ENCODE measurements at places on chromosomes 3 and 15. TPM values are rescaled to one million over a fixed set of nuclear protein-coding genes. Genes with fewer than 3 reads are reported as not detected.
A peak's percentile ranks its signal among the peaks of the same experiment; 100 is the strongest.

DNA sequence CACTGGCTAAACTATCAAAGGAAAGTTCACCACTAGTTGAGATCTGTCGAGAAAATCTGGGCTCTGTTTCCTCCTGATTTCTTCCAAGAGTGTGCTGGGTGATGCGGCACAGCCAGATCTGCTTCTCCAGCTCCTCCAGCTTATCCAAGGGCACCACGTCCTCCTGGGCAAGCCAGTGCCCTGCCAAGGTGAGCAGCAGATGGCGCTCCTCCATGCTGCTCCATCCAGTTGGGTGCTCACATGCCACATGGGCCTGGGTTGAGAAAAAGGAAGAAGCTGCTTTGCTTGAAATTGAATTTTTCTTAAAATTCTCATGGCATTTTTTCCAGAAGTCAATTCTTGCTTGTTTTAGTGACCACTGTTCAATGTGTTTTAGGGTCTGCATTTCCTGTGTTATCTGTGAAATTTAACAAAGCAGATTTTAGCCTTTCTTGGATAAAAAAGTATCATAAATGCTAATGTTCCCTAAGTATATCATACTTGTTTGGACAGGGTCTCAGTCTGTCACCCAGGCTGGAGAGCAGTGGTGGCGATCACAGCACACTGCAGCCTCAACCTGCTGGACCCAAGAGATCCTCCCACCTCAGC, 47.3 kb downstream of the EIF3J start:
- DNase-seq: peak; percentile 49

DNA sequence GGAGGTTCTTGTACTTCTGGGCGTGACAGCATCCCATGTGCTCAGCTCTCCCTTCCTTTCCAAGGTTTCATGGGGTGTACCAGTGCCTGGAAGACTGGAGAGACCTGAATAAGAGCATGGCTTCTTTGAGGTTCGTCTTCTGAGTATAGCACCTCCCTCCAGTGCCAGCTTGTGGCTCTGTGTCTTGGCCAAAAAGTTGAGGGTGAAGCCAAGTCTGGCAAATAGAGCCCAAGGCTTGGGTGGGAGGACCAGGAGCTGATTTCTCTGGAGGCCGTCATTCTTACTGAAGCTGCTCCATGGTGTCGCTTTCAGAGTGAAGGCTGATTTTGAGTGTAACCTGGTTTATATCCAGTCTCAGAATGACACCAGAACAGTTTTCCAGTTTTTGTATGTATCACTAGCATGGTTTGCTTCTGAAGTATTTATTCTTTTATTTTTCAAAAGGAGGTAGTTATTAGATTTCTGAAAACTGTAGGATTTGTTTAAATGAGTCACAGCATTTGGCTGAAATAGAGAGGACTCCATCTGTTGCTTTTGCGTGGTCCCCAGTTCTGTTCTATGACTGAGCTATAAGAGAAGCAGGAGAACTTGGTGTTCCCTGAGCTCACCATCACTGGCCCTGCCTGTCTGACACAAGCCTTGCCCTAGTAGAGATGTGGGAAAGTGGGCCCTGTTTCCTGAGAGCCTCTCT, 47.2 kb downstream of the BSN start:
- no peak for DNase-seq

DNA sequence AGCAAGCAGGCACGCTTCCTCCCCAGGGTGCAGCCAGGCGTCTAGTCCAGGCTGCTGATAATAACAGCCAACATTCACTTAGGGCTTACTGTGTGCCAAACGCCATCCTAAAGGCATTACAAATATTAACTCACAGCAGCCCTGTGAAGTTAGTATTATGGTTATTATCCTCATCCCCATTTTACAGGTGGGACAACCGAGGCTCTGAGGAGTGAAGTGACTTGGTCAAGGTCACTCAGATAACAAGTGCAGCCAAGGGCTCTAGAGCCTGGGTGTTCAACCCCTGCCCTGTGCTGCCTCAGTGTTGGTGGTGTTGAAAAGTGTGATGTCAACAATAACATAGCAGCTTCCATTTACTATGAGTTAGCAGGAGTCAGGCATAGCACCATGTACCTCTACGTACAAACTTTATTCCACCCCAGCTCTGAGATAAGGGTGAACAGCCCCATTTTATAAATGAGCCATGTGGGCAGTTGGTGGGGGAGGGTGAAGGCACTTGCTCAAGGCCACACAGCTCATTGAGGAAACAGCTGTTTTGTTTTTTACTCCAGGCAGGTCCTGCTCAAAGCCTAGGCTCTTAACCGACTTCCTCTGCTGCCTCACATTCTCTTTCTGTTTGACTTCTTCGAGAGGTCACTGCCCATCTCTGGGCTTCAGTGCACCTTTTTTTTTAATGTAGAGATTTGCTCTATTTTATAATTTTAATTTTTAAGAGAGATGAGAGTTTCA, 24.0 kb upstream of the TRH start:
- DNase-seq: no peak

DNA sequence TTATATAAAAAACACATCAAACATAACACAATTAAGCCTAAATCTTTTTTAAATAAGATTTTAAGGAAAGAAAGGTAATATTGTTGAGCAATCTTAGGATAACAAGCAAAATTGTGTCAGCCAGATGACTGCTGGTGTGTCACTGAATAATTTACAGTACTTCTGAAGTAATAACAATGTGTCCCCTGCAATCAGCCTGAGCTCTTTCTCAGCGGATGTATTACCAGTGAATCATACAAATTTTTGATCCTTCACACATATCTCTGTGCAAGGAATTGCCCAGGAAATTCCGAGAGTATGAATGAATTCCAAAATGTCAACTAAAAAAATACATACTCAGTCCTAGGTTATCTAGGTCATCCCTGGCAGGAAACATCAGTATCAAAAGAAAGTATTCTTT, 76.6 kb upstream of the PTX3 start:
- no peak for DNase-seq

- no peak for DNase-seq
Observed at GRCh38 chr3:124483915-124484470, 246.3 kb upstream of the UMPS start.

DNA sequence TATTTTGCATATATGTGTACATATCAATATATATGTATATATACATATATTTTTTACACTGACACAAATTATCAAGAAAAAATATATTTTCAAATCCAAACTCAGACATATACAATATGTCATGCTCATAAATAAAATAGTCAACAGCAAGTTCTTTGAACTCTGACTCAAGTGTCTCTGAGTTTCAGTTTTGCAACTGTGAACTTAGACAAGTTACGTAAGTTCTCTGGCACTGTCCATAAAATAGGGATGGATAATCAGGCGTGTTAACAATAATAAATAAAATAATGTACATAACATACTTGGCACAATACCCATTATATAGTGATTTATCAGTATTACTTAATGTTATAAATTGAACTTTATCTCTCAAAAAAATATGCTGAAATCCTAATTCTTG, 12.1 kb upstream of the XRN1 start:
- DNase-seq: no peak

- DNase-seq: no peak
Observed at GRCh38 chr3:151248772-151249337, 29.5 kb downstream of the P2RY14 start.

DNA sequence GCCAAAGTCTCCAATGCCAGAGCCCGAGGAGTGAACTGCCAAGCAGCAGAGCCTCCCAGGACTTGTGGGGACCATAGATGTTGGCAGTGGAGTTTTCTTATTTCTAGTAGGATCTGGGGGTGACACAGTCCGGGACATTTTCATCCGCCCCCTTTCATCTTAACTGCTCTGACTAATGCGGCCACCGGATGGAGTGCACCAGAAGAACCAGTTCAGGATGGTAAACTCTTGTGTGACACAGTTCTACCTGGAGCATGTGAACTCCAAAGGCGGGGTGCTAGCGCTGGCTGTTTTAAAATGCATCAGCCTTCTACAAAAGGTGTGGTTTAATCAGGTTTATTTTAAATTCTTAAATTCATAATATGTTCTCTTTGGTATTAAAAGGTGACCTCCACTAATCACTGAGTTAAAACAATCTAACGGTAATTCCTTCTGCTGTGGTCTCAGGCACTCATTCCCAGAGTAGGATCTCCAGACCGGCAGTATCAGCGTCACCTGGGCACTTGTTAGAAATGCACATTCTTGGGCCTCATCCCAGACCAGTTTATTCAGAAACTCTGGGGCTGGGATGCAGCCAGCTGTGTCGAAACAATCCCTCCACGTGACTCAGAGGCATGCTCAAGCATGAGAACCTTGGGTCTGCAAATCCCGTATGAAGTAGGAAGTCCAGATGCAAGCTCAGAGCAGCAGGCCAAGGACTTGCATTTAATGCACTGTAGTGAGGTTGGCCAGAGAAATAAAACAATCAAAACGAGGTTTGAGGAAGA, 105.5 kb downstream of the GABRB3 start:
- DNase-seq: no peak

DNA sequence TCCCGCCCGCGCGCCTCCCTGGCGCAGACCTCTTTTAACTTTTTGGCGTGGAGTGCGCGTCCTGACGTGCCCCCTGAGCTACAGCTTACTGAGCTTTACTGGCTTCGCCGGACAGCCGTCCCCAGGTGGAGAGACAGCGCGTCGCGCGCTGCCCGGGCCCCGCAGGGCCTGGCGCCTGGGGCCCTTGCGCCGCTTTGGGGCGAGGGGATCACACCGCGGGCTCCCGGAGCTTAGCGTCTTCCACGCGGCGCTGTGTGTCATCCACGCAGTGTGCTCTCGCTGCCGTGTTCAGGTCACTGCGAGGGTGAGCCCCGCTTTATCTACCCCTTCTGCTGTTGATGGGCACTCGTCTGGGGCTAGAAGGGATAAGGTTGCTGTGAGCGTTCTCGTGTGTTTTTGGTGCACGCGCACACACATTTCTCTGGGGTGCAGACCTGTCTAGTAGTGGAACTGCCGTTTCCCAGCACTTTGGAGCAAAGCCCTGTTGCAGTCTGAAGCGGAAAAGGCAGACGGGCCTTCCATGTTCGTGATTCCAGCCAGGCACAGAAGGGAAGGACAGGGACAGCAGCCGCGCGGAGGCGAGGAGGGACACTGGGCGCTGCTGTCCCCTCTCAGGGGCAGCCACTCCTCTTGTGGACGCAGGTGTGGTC, 33.1 kb upstream of the ALDH1L1 start:
- no peak for DNase-seq

DNA sequence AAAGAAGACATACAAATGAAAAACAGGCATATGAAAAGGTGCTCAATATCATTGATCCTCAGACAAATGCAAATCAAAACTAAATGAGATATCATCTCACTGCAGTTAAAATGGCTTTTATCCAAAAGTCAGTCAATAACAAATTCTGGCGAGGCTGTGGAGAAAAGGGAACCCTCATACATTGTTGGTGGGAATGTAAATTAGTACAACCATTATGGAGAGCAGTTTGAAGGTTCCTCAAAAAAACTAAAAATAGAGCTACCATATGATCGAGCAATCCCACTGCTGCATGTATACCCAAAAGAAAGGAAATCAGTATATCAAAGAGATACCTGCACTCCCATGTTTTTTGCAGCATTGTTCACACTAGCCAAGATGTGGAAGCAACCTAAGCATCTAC, 165.8 kb downstream of the PLCL2 start:
- no peak for DNase-seq

DNA sequence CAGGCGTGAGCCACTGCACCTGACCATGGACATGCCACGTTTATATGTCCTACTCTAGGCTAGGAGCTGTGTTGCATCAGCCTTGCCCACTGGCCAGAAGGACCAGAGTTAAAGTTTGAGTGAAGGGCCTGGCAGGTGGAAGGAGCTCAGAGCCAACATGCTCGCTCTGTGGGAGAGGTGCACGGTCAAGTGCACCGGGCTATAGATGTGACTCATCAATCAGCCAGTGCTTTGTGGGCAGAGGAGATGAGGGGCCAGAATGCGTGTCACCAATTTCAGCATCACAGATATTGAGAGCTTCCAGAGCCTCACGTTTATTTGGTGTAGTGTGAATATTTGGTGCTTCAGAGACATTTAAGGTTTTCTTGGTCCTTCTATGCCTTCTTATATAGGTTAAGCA, 137.3 kb upstream of the KBTBD8 start:
- DNase-seq: no peak

- DNase-seq: no peak
Observed at GRCh38 chr15:100729461-100729860, 127.1 kb downstream of the ASB7 start.

DNA sequence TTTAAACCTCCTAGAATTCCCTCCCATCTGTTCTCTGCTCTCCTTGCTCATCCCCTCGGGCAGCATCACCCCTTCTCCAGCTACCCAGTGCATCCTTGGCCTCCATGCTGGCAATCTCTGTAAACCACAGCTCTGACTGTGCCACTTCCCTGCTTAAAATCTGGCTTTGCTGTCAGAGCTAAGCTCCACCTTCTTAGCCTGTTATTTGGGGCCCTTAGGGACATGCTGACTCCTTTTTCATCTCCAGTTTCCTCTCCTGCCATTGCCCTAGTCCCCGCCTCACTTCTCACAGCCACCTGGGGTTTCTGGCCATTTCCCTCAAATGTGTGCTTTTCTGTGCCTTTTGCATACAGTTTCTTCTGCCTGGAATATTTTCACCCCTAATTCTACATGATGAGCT, 5.7 kb downstream of the SLC6A20 start:
- DNase-seq: no peak

- DNase-seq: no peak
Observed at GRCh38 chr3:18379647-18380046, 45.5 kb downstream of the SATB1 start.

DNA sequence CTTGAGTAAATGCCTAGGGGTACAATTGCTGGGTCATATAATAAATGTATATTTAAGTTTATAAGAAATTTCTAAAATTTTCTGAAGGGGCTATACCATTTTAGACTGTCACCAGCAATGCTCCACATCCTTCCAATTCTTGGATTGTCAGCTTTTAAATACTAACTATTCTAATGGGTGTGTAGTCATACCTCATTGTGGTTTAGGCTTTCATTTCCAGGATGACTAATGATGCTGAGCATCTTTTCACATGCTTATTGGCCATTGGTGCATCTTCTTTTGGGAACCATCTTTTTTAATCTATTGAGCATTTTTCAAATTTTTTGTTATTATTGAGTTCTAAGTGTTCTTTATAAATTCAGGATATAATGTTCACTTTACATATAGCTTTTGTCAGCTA, 52.5 kb upstream of the CORO2B start:
- DNase-seq: no peak

DNA sequence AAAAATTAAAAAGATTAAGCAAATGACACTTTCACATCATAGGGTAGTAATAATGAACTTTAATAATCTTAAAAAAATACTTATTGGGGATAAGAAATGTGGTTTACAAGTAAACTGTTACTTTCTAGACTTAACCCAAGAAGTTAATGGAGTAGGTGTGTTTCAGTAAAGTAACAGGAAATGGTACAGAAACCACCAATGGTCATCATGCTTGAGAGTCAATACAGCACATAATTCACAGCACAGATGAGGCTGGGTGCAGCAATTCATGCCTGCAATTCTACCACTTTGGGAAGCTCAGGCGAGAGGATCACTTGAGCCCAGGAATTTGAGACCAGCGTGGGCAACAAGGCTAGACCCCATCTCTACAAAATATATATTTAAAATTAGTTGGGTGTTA, 11.5 kb upstream of the USP50 start:
- no peak for DNase-seq

Gene TMCO5A
- not detected for total RNA-seq

Gene COL8A1
- total RNA-seq: 1.5 TPM

Gene RAB6B
- 4.8 TPM for total RNA-seq

Gene RASGRP1
- 2.7 TPM for total RNA-seq

Gene EEF1AKMT4
- total RNA-seq: 4.0 TPM

Gene NR2E3
- 0.95 TPM for total RNA-seq

Gene YEATS2
- 19.5 TPM for total RNA-seq
